Mesenteric fat pad (tissue), 1 donor: ENCODE measurements at places on chromosomes 7 and 10. TPM values are rescaled to one million over a fixed set of nuclear protein-coding genes. Genes with fewer than 3 reads are reported as not detected.

- no peak for DNase-seq
These were observed 799.9 kb downstream of the TNS3 start for GRCh38 chr7:46781901-46782439.

Gene SPDYE2
- not detected for total RNA-seq

- DNase-seq = no peak
These were observed 2.9 kb downstream of the IGF2BP3 start for GRCh38 chr7:23467291-23467805.

GRCh38 chr10:119762805-119763798 lies 37.3 kb downstream of the INPP5F start:
- no peak for DNase-seq

DNA sequence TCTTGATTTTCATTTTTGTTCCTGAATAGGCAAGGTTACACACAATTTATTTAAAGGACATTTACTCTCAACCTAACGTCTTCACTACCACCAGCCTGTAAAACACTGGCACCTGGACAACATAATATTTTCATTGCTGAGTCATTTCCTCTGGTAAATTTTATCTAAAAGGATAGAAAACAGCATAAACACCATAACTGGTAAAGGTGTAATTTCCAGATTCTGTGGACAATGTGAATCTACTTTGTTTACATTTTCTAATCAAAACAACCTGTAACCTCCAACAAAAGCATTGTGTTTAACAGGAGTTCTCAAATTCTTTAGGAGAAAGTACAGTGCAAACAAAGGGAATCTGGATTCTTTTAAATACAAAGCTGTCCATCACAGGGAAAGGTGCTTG lies 472.0 kb upstream of the AKR1E2 start:
- DNase-seq = no peak

Gene OR9A2
- not detected for total RNA-seq
